Sciatic nerve (tissue), 2 donors: ENCODE measurements at places on chromosomes 11 and 22.
A peak's percentile ranks its signal among the peaks of the same experiment; 100 is the strongest.

GRCh38 chr11:1041936-1042608 lies 5.6 kb upstream of the MUC6 start:
- no peak for DNase-seq

GRCh38 chr11:76212086-76213035 lies 6.1 kb upstream of the WNT11 start:
- DNase-seq, result no peak

DNA sequence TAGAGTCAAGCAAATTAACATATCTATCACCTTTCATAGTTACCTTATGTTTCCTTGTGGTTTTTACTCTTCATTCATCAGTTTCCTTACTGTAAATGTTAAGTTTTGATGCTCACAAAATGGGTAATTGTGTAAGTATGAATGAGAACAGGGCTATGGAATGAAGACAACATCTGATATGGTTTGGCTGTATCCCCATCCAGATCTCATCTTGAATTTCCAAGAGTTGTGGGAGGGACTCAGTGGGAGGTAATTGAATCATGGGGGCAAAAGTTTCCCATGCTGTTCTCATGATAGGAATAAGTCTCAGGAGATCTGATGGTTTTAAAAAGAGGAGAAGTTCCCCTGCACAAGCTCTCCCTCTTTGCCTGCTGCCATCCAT lies 107.6 kb downstream of the CCDC34 start:
- DNase-seq, result no peak

DNA sequence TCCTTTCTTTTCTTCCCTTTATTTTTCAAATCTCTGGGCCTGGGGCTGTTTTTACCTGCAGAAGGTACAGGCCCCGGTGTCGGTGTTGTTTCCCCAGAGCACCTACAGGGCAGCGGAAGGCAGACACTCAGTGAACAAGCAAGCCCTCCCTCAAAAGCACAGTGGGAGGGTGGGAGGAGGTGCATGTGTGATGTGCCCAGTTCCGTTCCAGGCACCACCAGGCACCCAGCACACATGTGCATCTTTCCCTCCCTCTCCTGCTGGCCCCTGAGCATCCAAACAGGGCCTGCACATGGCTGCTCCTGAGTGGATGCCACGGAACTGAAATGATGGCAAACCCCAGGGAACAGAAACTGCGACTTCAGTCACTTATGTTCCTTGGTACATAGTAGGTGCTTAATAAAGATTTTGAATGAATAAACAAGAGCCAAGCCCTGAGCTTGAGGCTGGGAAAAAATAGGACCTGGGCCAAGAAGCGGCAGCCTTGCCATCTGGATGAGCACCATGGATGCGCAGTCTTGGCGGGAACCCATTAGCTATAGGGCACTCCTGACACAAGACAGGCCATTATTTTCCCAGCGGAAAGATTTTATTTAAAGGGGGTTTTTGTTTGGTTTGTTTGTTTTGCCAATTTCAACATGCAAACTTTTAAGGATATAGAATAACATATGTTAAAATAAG lies 47.8 kb downstream of the ARRB1 start:
- no peak for DNase-seq

GRCh38 chr22:43238526-43239006 lies 51.6 kb upstream of the TTLL12 start:
- DNase-seq, result peak; percentile 69

GRCh38 chr11:16912692-16913111 lies 101.5 kb downstream of the PLEKHA7 start:
- DNase-seq, result no peak

GRCh38 chr11:67494371-67495233 lies 10.6 kb downstream of the PITPNM1 start:
- no peak for DNase-seq

GRCh38 chr22:36369922-36370791 lies 17.6 kb downstream of the MYH9 start:
- DNase-seq, result no peak

GRCh38 chr11:122398167-122398566 lies 257.4 kb upstream of the UBASH3B start:
- no peak for DNase-seq
